ENCODE measurements at places on chromosomes 4 and X.

- DNase-seq: peak; percentile 21
These were observed 414.4 kb downstream of the AFF2 start for GRCh38 chrX:148914783-148915182.

DNA sequence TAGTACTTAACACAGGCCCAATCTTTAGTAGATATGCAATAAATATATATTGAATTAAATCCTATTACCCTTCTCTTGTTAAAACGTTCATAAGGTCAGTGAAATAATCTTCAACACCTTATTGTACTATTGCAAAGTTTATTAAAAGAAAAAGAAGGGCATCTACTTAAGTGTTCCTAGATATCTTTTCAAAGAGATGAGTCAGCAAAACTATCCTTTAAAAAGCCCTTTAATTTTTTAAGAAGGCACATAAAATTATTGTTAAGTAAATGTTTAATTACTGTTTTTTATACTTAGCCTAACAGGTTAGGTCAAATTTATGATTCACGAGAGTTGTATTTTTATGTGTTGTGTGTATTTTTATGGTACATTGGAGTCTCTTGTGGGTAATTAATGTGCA lies 77.3 kb upstream of the PPP1R2C start:
- DNase-seq: no peak

GRCh38 chr4:96519291-96519690 lies 679.4 kb downstream of the PDHA2 start:
- DNase-seq: no peak

DNA sequence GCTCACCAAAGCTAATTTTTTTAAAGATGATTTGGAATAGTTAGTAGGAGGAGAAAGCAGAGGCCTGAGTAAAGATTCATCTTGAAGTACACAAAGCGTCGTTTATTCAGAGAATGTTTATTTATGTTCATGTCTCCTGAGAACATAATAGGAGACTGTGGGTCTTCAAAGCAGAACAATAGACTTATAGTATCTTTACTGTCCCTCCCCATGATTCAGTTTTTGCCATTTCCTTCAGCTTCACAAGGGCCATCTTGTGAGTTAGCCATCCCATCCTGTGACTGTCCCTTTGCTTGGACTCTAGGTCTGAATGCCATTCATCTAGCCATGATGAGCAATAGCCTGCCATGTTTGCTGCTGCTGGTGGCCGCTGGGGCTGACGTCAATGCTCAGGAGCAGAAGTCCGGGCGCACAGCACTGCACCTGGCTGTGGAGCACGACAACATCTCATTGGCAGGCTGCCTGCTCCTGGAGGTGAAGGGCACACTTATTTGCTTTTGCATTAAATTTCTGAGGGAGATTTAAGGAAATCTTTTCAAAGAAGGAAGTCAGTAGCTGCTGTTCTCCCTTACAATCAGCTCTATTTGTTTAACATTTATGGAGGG lies 105.8 kb downstream of the NFKB1 start:
- DNase-seq: peak; percentile 91

GRCh38 chr4:139603576-139604410 lies 47.8 kb upstream of the SETD7 start:
- DNase-seq: peak; percentile 76

- DNase-seq: no peak
These were observed 188.1 kb downstream of the QDPR start for GRCh38 chr4:17323554-17324385.

GRCh38 chrX:9473708-9474107 lies 8.8 kb downstream of the TBL1X start:
- DNase-seq: no peak

Data from COLO829 (cell line).